ENCODE measurements at places on chromosomes 12 and 14. TPM values are rescaled to one million over a fixed set of nuclear protein-coding genes. Genes with fewer than 3 reads are reported as not detected.

Gene CLEC4E
- 16.8 TPM for total RNA-seq

Gene IL23A
- 0.81 TPM for total RNA-seq

DNA sequence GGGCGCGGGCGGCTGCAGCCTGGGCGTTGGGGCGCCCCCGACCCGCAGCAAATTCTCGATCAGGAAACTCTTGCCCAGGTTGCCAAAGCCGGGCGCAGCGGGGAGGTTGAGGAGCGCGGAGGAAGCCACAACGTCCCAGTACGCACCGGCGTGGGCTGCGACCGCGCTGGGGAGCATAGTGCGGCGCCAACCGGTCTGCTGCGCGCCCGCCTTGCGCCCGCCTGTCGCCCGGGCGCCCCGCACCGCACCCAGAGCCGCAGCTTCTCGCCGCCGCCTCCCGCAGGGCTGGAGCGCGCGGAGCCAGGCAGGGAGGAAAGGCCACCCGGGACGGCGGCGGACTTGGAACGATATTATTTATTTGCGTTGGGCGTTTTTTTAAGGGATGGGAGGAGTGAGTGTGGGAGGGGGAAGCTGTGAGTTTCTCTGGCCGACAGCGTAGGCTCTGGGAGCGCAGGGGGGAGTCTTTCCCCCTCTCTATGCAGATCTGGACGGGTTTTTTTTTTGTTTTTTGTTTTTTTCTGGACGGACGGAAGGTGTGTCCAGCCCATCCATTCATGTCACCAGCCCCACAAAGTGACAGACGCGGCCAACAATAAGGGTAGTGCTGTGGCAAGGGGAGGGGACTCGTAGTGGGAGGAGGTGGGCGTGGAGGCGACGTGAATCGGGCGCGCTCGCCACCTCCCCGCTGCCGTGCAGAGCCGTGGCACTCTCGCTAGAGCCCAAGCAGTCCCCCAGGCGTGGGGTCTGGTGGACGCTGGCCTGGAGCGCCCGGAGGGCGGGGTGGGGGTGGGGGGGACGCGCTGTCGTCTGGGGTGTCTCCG is at the start of gene DBX2:
TSS of gene DBX2 (minus strand) at position 349 of the 821 bp plus-strand sequence. CDS start at position 177, 172 bp downstream.
- H3K27me3 ChIP-seq = peaks cover 44% of the 10 kb centered on the region
- H3K4me1 ChIP-seq = no peaks in the 10 kb centered on the region
- H3K36me3 ChIP-seq = no peaks in the 10 kb centered on the region
- no peak for DNase-seq
- no peak within 1 kb of the TSS for H3K27ac ChIP-seq

GRCh38 chr12:11753826-11754225 is 104.4 kb downstream of the ETV6 start:
- H3K27me3 ChIP-seq = no peaks in the 10 kb centered on the region
- H3K4me1 ChIP-seq = peaks cover 18% of the 10 kb centered on the region
- DNase-seq = no peak
- no peak overlapping the region for H3K4me3 ChIP-seq
- no peak overlapping the region for H3K27ac ChIP-seq
- peaks cover 17% of the 10 kb centered on the region for H3K36me3 ChIP-seq

GRCh38 chr12:93192878-93193277 is 184.8 kb upstream of the NUDT4 start:
- no peak overlapping the region for H3K27ac ChIP-seq
- DNase-seq = no peak
- no peak overlapping the region for H3K4me3 ChIP-seq
- H3K27me3 ChIP-seq = no peaks in the 10 kb centered on the region

GRCh38 chr14:52129721-52130120 is 60.9 kb upstream of the NID2 start:
- no peaks in the 10 kb centered on the region for H3K4me1 ChIP-seq
- DNase-seq = no peak

Data from upper lobe of right lung (tissue), 1 donor.